CD4-positive, alpha-beta T cell treated with Interleukin-1 beta for 1 hour (primary cell): ENCODE measurements at places on chromosomes 1 and 21.

GRCh38 chr21:33069994-33070743 lies at the start of gene OLIG1:
TSS of gene OLIG1 (plus strand) at chr21:33070141. CDS start at chr21:33070247, 106 bp downstream.
- DNase-seq, result peak; percentile 50

DNA sequence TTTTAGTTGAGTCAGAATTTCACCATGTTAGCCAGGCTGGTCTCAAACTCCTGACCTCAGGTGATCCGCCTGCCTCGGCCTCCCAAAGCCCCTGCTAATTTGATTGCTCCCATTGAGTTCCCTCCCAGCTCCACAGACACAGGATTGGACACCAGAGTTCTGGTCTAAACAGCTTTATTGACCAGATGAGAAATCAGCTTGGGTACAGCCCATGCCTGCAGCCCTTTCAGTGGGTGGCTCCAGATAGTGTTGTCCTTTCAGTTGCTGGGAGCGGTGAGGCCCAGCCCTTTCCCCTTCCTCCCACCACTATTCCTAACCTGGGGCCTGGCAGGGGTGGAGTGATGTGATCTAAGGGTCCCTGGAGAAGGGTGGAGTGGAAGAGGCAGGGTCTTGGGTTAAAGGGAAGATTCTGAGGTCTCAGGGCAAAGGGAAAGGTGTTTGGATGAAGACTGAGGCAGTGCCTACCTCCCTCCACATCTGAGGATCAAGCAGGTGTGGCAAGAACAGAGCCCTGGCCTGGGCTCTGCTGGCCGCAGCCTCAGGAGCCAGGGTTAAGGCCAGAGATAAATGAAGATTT lies 14.5 kb upstream of the PHLDA3 start:
- no peak for DNase-seq

DNA sequence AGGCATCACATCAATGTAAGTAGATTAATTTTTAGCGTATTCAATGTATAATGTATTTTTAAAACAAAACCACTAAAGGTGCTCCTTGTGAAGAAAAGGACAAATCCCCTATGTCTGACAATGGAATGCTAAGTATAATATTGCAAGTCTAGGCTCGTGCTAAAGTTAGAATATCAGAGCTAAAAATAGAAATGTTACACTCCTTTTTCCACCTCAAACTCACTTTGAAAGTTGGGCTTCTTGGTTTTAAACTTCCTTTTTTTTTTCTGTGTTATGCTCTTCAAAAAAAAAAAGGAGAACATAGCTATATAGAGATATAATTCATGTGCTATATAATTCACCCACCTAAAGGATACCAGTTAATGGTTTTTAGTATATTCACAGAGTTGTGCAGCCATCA lies 3.6 kb upstream of the SERBP1 start:
- DNase-seq, result no peak

DNA sequence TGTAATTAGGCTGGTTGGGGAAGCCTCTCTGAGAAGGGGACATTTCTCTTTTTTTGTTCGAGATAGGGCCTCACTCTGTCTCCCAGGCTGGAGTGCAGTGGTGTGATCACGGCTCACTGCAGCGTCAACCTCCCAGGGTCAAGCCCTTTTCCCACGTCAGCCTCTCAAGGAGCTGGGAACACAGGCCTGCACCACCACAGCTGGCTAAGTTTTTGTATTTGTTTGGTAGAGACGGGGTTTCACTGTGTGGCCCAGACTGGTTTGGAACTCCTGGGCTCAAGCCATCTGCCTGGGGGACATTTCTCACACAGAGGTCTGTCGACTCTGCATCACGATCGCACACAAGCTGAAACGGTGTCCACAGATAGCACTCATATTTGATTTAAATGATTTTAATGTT lies 39.7 kb downstream of the HUNK start:
- no peak for DNase-seq

- DNase-seq, result no peak
Observed at GRCh38 chr1:65431111-65431705, 10.7 kb downstream of the LEPR start.

DNA sequence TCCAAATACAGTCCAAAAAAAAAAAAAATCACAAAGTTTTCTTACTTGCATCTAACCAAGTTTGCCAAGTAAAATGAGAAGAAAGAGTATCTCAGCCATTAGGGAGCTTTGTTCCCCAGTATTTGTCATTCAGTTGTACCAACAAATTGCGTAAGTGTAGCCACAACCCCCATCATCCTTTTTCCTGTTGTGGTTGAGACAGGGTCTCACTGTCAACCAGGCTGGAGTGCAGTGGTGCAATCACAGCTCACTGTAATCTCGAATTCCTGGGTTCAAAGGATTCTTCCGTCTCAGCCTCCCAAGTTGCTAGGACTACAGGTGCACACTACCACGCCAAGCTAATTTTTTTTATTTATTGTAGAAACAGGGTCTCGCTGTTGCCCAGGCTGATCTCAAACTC lies 9.5 kb downstream of the STX6 start:
- no peak for DNase-seq

DNA sequence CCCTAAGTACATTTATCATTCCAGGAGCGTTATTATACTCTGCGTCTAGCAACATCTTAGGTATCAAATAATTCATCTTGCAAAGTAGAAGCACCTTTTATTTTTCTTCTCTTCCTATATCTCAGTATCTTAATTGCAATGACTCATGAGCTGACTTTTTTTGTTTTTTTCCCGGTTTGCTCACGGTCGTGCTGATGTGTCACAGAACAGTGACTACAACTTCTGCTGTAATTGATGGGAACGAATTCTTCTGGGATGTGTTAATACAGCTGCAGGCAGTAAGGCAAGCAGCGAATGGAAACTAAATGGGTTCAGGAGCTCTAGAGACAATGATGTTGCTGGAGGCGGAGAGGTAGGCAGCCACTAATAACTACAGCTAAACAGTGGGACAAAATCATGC lies 89.8 kb upstream of the TMPRSS15 start:
- DNase-seq, result no peak

DNA sequence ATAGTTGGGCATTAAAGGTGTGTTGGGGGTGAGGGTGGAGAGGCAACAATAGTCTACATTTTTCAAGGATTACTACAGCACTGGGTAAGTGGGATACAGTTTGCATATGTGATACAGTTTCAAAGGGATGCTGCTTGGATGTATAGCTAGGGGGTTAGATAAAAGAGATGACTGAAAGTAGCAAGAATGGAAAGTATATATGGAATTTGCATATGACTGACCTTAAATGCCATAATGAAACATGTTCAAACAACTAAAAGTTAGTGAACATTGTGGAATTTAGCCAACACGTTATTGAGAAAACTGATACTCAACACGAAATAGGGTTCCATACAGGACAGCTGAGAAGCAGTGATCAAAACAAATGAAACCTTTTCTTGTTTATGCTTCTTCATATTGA lies 124.8 kb upstream of the CHRM3 start:
- no peak for DNase-seq

DNA sequence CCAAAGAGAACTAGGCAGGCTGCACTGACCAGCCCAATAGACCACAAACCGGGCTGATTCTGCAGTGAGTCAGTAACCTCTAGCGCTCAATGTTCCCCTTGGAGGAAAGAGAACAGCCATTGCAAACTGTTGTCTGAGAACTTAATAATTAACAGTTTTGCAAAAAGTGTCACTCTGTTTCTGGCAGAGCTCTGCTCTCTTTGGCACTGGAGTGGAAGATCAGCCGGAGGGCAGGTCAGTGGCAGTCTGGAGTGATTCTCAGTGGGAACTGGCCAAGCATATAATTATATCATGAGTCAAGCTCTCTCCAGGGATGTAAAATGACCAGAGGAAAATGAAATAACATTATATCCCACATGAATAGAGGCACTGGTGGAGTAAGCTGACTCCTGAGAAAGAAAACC lies 238.3 kb downstream of the HLX start:
- no peak for DNase-seq

GRCh38 chr1:60692031-60692430 lies 390.3 kb upstream of the NFIA start:
- DNase-seq, result no peak

GRCh38 chr1:114457675-114458236 lies 53.2 kb downstream of the TRIM33 start:
- DNase-seq, result no peak

DNA sequence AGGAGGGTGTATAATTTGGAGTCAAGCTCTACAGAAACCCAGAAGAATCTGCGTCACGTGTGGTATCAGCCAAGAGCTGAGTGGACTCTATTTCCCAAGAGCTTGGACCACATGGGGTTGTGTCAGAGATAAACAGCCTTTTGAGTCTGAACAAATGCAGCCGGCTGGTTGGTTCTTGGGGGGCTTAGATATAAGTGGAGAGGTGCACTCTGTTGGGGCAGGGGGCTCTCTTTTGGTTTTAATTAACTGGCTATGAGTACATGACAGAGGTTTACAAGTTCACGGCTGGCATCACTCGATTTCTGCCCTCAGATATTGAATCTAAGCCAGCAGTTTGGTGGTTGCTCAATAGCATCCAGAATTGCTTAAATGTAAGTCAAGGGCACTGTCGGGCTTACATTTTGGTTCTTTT lies 501 bp upstream of the MRAP start:
- no peak for DNase-seq

DNA sequence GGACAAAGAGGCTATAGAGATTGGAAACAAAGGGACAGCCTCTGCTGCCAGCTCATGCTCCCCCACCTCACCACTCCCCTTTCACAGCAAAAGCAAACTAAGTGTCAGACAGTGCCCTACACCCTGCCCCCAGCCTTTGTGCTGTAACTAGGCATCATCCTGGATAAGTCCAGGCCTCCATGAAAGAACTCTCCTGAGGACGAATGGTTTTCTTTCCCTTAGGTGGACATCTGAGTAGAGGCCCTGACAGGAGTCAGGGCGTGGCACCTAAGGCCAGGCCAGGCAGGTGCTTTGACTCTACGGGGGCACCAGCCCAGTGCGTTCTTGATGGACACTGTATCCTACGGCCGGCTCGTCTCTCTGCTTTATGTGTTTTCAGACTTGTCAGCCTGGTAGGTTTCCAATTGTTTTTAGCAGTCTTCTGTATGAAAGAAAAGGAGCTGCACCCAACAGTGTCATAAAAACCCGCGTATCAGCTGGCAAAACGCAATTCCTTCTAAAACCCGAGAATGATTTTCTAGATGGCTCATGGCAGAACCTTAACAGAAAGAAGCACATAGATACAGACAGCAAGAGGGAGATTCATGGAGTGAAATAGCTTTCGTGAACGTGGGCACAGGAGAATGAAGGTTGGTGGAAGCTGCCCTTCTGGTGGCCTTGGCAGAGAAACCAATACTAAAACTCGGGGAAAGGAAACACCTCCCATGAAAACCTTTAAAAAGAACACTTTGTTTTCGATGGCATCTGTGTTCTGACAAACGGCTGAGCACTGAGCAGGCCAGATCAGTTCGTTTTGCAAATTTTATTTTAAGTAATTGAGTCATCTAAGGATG lies 51.7 kb upstream of the AJAP1 start:
- no peak for DNase-seq

DNA sequence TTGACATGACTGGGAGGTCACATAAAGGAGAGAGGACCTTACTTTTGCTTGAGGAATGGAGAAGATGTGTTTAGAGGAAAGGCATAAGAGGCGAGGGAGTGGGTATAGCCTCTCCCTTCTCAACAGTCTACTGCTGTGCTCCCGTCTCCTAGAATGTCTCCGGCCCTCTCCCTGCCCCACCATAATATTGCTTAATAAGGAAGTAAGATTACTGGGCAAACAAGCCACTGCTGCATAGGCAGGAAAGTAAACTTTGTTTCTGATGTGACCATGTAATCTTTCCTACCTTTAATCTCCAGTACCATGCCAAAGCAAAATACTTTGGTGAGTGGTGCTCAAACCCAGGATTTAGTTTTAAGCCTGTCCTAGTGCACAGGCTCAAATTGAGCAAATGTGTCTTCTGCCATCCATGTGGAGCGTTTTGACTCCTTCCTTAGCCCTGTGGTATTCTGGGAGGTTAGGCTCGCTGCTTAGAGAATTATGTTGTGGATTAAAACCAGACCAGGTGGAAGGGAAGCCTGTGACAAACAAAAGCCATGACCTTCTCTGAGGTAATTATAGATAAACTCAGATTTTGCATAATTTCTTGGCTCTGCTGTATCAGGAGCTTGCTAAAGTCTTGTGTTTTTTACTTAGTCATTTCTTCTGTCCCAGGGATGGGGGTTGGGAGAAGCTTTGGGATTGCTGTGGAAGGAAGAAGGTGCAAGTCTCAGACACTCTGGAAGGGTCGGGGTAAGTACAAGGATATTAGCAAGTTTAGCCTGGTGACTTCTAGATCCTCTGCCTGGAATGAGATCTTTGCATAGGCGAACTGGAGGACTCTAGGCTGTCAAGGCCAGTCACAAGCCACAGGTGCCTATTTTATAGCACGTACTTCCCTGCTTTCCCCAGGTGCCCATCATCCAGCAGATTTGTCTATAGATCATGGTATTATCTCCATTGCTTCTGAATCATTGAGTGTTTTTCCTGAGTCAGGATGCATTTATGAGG lies 34.5 kb upstream of the DIPK1A start:
- no peak for DNase-seq

DNA sequence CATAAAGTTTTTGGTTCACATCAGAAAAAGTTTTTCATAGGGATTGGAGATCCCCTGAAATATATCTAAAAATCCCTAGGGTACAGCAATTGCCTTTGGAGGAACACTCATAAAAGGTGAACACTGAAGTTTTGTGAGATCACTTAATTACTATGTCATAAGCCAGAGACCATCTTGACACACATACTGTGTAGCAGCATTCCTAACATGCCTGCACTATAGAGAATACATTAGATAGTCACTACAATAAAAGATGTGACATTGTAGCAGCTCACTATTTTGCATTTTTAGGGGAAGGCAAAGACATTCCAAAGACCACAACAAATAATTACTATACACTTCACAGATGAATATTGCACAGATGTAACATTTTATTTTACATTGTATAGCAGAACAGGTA lies 779.9 kb downstream of the KCNT2 start:
- DNase-seq, result no peak

- no peak for DNase-seq
Observed at GRCh38 chr1:186636786-186637185, 43.4 kb downstream of the PTGS2 start.

GRCh38 chr1:154884869-154885701 lies 15.0 kb upstream of the KCNN3 start:
- DNase-seq, result no peak
